ENCODE measurements at places on chromosomes 12 and 14.
A peak's percentile ranks its signal among the peaks of the same experiment; 100 is the strongest.

- no peak for DNase-seq
Observed at GRCh38 chr14:45261209-45261608, 8.2 kb upstream of the MIS18BP1 start.

DNA sequence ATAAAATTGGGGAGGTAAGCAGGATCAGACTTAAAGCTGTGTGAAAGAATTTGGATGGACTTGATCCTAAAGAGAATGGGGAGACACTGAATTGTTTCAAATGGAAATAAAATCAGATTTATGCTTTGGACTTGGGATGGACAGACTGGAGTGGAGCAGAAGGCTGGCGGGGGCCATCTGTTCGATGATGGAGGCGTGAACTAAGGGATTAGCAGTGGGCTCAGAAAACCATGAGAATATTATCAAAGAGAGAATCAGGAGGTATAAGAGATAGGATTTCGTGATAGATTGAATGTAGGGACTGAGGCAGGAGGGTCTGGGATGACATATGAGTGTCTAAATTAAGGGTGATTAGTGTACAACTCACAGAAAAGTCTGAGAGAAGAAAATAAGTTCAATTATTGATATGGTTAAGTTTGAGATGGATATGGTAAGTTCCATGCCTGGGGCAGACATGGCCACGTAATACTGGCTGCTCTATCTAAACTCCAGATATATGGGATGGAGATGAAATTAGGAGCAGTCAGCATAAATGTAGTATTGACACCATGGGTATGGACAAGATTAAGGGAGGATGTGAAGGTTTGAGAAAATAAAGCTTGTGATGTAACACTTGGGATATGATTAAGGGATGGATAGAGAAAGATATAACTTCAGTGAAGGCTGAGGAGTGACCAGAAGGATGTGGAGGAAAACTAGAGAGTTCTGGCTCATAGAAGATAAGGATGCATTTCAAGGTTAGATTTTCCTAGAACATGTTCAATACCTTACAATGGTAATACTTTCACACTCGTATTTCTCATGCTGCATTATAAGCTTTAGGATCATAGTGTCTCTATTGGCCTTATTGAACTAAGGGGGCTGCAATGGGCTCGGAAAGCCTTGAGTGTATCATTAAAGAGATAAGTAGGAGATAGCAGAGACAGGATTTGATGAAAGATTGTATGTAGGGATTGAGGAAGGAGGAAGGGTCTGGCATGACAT, 1.0 kb upstream of the TSSK4 start:
- DNase-seq = no peak

DNA sequence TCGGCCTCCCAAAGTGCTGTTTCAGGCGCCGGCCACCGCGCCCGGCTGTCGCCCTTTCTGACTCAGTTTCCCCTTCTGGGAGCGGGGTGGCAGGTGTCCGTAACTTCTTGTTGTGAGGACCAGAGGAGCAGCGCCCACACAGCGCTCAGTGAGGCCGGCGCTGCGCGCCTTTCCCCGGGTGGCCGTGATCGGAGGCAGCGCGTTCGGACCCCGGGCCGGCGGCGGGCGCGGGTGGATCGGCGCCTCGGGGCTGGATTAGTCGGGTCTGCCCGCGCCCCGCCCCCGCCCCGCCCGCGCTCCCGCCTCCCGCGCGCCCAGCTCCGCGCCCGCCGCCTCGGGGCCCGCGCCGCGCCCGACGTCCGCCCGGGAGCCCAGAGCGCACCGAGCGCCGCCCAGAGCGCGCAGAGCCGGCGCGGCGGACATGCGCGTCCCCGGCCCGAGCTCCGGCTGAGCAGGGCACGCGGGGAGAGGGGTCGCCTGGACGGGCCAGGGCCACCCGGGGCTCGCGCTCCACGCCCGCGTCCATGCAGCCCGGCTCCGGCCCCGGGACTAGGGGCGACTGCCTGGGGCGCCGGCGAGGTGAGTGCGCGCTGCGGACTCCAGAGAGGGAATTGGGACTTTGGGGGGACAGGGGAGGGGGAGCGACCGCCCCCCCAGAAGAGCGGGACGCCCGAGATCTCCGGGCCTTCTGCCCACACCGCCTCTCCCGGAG, 50.6 kb downstream of the LRCOL1 start:
- DNase-seq = no peak

- no peak for DNase-seq
Observed at GRCh38 chr14:92014040-92014439, 25.8 kb downstream of the TRIP11 start.

GRCh38 chr14:77883131-77883846, 83.4 kb downstream of the ADCK1 start:
- no peak for DNase-seq

DNA sequence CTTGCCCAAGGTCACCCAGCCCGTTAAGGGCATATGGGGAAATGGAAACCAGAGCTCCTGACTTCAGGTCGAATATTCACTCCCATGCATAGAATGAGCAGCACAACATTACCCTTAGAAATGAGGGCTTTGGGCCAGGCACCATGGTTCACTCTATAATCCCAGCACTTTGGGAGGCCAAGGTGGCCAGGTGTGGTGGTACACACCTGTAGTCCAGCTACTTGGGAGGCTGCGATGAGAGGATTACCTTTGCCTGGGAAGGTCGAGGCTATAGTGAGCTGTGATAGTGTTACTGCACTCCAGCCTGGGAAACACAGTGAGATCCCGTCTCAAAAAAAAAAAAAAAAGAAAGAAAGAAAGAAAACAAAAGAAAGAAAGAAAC, 341.0 kb upstream of the TMPO start:
- DNase-seq = no peak

DNA sequence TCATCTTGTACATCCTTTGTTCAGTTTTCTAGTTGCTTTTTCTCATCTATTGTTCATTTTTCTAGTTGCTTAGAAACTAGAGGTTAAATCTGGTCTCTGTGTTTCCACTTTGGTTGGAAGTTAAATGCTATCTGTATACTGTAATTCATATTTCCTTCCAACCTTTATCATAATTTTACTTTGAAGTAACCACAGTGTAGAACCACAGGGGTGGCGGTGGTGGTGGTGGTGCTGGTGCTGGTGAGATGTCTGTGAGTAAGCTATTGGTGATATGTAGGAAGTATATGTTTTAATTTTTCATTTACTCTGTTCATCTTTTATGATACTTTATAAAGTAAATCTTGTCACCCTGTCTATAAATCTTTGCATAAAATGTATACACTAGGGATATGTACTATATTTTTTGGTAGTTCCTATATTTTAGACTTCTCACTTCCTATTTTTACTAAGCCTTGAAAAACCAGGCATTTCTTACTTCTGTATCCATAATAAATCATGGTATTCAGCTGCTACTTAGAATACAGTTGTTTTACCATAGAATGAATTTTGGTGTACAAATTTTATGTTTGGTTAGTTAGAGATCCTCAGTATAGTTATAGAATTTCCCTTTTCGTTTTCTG, 31.9 kb downstream of the CCDC91 start:
- peak; percentile 80 for DNase-seq

DNA sequence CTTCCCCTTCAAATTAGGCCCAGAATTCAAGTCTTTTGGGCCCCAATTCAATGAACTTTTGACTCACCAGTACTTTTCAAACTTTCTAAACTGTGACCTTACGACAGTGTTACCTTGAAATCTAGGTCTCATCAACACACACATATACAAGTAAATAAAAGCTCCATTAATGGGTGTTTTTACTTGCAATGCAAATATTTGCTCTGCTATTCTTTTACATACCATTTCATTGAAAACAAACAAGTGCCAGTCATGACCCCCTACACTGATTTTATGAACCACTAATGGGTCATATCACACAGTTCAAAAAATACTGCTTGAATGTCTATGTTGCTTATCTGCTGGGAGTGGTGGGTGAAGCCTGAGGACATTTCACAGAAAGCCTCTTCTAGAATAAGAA, 9.1 kb upstream of the NR1H4 start:
- DNase-seq = no peak

DNA sequence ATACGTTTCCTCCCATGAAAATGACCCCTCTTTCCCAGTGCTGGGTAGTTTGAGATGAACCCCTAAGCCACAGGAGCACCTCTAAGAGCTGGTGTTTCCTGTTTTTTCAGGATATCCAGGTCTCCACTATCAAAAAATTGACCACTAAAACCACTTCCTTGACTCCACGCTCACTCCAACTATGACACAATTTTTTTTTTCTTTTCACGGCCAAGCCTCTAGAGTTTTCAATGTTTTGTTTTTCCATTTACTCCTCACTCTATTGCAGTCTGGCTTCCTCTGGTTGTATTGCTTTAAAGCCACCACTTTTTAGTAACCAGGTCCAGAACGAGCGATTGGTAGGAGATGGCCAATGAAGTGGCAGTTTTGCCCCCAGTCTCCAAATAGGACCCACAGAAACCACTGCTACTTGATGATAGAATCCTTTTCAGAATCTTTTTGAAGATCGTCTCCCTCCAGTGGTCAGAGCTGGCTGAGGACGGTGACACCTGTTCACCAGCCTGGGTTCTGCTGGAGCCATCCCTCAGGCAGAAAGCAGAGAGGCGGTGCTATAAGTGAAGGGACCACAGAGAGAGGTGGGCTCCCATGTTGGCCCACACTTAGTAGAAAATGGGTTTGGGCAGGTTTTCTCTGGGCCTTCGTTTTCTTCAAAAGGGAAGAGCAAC, 454.4 kb downstream of the VRK1 start:
- DNase-seq = no peak

- no peak for DNase-seq
Observed at GRCh38 chr12:92938018-92938417, 8.9 kb upstream of the EEA1 start.

- no peak for DNase-seq
Observed at GRCh38 chr12:13851828-13852227, 129.6 kb downstream of the GRIN2B start.

GRCh38 chr14:79528828-79529416, 682.4 kb downstream of the DIO2 start:
- DNase-seq = no peak

DNA sequence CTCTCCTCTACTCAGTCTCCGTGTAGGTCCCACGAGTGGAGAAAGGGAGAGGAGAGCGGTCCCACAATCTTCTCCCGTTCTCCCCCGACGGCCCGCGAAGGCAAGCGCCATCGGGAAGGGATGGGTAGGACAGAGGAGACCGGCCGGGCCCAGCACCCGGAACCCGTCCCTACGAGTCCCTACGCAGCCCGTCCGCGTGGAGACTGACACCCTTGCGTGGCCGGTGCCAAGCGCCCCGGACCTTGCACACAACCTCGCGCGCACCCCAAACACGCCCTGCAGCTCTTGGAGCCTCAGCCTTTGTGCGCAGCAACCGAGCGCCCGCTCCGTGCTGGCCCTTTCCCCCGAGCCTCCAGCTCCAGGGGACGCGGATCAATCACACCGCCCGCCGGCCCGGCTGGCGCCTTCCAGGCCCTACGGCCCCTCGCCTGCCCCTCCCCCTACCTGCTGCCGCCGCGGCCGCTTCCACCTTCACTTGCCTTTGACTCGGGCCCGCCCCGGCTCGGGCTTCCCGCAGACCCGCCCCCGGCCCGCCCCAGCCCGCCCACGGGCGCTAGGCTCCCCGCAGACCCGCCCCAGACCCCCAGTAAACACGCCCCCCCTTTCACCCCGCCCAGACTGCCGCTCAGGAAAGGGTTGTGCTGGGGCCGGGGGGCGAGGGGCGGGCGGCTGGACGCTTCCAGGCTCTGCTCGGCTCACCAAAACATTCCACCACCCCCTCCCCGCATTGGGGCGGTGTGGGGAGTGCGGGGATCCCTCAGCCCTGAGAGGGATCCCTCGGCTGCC, at the start of gene NDRG2:
Gene NDRG2 (minus strand): TSS at position 477 of the 786 bp plus-strand sequence. CDS start 1,746 bp downstream, outside the sequence.
- DNase-seq = peak; percentile 68

- no peak for DNase-seq
Observed at GRCh38 chr12:106025129-106025528, 113.6 kb downstream of the NUAK1 start.

- no peak for DNase-seq
Observed at GRCh38 chr12:95300286-95300685, 82.7 kb downstream of the VEZT start.

GRCh38 chr14:25006961-25007795, 42.8 kb downstream of the STXBP6 start:
- no peak for DNase-seq

DNA sequence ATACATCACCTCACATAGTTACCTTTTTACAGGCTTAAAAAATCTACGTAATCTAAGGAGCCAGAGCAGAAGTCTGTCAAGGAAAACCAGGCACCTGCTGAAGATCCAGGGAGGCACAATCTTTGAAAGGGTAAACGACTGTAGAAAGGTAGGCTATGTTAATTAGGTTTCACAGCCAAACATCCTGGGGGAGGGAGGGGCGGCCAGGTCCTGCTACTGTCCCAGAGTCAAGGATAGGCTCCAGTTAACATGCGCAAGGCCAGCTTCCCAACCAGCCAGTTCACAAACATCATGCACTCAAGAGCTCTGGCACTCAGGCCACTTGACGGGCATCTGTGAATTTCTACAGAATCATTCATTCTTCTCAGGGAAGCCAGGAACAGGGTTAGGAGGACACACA, 22.9 kb downstream of the NIN start:
- DNase-seq = no peak

DNA sequence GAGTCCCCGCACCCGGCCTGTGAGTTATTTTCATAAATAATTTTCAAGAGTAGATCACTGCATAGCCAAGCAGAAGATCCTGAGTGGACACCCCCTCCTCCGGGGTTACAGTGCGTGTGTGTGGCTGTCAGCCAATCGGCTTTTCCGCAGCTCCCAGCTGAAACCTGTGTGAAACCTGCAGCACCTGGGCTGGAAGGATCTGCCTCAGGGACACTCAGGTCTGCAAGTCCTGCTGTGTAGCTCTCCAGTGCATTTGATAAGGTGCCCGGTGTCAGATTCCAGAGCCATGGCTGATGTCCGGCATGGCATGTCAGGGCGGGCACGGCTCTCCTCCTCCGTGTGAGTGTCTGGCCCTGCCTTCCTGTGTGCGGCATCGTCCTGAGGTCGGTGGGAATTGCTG, 124.8 kb downstream of the GLT1D1 start:
- DNase-seq = no peak

- DNase-seq = peak; percentile 86
Observed at GRCh38 chr12:12705838-12706520, 10.0 kb upstream of the GPR19 start.

- DNase-seq = no peak
Observed at GRCh38 chr14:61625165-61625564, 70.1 kb upstream of the HIF1A start.

DNA sequence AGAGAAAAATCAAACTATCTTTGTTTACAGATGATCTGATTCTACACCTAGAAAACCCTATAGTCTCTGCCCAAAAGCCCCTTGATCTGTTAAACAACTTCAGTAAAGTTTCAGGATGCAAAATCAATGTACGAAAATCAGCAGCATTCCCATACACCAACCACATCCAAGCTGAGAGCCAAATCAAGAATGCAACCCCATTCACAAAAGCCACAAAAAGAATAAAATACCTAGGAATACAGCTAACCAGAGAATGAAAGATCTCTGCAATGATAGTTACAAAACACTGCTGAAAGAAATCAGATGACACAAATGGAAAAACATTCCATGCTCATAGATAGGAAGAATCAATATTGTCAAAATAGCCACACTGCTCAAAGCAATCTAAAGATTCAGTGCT, 265.7 kb downstream of the AEBP2 start:
- DNase-seq = no peak

- no peak for DNase-seq
Observed at GRCh38 chr12:115923851-115924250, 353.6 kb downstream of the MED13L start.

- no peak for DNase-seq
Observed at GRCh38 chr12:6358881-6359280, 16.5 kb downstream of the SCNN1A start.

Measured in CD4-positive, alpha-beta T cell treated with Interleukin-4 for 4 hours (primary cell).